Forelimb muscle (tissue), 1 donor: ENCODE measurements at places on chromosomes 12 and 14. TPM values are rescaled to one million over a fixed set of nuclear protein-coding genes. Genes with fewer than 3 reads are reported as not detected.

The KRT82 gene
- not detected for polyA plus RNA-seq

The TSHR gene
- 0.65 TPM for polyA plus RNA-seq

- DNase-seq: no peak
These were observed 455.4 kb downstream of the FOXG1 start for GRCh38 chr14:29222006-29222405.

GRCh38 chr14:99698642-99699041, 14.5 kb downstream of the CYP46A1 start:
- DNase-seq: no peak

- no peak for DNase-seq
These were observed 48.7 kb downstream of the HEATR5A start for GRCh38 chr14:31371646-31372045.

- no peak for DNase-seq
These were observed 224.3 kb upstream of the DCN start for GRCh38 chr12:91406920-91407341.

- no peak for DNase-seq
These were observed 1.5 kb downstream of the PRDM4 start for GRCh38 chr12:107759410-107759809.

- no peak for DNase-seq
These were observed 2.6 kb upstream of the FBRSL1 start for GRCh38 chr12:132487311-132487741.

DNA sequence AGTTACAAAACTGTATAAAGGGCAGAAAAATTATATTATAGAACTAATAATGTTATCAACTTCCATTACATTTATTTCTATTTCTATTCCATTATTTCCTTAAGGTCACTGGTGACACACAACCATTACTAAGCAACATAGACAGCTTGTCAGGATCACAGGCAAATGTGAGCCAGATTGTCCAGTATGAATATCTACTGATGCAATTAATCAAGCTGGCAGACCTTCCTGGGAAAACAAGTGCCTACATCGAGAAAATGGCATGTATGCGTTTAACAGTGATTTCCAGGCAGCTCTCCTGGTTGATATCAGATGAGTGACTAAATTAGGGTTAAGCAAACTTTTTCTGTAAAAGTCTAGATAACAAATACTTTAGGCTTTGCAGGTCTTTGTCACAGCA, 36.9 kb upstream of the TSPAN8 start:
- DNase-seq: no peak
